ENCODE measurements at places on chromosomes 7 and 10.

- no peak for DNase-seq
Measured at GRCh38 chr7:77395626-77396025, 20.5 kb downstream of the GSAP start.

GRCh38 chr10:3866332-3866731, 81.3 kb upstream of the KLF6 start:
- DNase-seq, result no peak

GRCh38 chr7:100369105-100369504, 4.2 kb upstream of the PILRA start:
- no peak for DNase-seq

- no peak for DNase-seq
Measured at GRCh38 chr7:122118757-122119156, 25.3 kb downstream of the AASS start.

GRCh38 chr10:117782276-117782675, 239.7 kb downstream of the EMX2 start:
- no peak for DNase-seq

- DNase-seq, result no peak
Measured at GRCh38 chr7:479115-479947, 40.3 kb downstream of the PDGFA start.

DNA sequence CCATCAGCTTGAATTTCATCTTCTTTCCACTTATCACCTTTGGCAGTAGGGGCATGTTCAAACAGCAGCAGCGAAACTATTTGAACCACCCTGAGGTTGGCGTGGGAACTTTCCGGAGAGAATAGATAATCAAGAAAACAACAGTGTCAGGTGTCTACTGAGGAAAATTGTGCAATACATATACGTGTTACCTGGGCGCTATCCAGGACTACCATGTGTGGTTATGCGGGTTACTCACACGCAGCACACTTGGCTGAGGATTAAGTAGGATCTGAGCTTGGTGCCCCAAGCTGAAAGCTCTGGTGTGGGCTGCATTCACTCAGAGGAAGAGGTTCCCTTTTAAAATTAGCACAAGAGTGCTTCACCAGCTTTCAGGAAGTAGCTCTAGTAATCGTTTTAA, 8.8 kb upstream of the ABI1 start:
- no peak for DNase-seq

GRCh38 chr10:106980495-106981451, 183.7 kb downstream of the SORCS1 start:
- no peak for DNase-seq

Measured in AG09319 (cell line).